Breast epithelium (tissue), 4 donors: ENCODE measurements at places on chromosomes 2 and 18. TPM values are rescaled to one million over a fixed set of nuclear protein-coding genes. Genes with fewer than 3 reads are reported as not detected.

DNA sequence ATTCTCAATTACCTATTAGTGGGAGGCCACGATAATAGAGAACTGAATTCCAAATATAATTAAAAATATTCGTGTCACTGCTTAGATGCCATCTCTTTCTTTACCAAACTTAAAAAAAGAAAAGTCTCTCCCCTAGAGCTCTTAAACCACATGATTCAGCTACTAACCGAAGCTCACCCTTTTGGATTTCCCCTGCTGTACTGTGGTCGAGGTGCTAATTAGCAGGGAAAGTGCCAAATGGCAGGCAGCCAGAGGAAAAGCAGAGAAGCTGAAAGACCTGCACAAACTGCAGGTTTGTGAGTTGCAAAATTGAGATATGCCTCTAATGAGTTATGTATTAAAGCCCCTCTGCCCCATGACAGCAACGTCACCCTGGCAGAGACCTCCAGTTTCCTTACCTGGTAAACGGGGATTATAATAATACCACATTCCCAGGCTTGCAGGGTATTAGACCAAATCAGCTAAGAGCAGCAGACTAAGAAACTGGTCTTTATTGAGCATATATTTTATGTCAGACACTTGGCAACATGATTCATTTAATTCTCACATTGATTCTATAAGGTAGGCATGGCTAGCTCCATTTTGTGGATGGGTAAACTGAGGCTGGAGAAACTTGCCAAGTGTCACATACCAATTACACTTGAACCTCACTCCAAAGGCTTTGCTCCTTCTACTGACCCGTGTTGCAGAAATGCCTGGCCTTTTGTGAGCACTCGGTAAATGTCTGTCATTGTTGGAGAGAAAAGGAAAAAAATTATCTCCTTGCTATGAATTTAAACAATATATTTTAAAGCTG, 259.7 kb downstream of the LPIN1 start:
- DNase-seq: no peak

- no peak for DNase-seq
Observed at GRCh38 chr2:41859615-41860514, 188.0 kb upstream of the PKDCC start.

GRCh38 chr2:30705711-30706533, 101.3 kb downstream of the CAPN13 start:
- no peak for DNase-seq

GRCh38 chr2:134206573-134206972, 47.3 kb upstream of the MGAT5 start:
- DNase-seq: no peak

DNA sequence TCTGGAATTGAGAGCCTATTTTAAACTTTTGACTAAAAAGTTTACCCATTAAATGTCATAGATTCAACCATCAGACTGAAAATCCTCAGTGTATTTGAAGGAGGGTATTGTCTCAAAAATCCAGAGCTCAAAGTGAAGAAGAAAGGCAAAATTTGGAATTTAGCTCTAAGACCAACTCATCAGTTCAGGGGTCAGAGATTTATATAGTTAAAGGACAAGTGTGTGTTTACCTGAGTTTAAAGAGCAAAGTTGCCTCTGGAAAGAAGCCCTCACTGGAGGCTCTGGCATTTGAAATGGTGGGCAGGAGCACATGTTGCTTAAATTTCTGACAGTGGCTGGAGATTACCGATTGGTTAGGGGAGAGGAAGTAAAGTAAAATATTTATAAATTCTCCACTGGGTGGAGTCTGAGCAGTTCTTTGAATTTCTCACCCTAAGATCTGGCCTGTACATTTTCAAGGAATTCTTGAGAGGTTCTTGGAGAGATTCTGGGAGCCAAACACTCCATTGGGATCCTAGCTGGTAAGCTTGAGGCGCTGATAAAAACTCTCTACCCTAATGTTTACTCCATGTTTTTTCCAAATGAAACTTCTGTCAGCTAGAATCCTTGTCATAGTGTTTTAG, at the start of gene KYNU:
TSS of gene KYNU (plus strand) at position 449 of the 623 bp plus-strand sequence. CDS start 7,704 bp downstream, outside the sequence.
- no peak for DNase-seq

- peak; percentile 84 for DNase-seq
Observed at GRCh38 chr2:237673130-237674001, 46.0 kb downstream of the LRRFIP1 start.

DNA sequence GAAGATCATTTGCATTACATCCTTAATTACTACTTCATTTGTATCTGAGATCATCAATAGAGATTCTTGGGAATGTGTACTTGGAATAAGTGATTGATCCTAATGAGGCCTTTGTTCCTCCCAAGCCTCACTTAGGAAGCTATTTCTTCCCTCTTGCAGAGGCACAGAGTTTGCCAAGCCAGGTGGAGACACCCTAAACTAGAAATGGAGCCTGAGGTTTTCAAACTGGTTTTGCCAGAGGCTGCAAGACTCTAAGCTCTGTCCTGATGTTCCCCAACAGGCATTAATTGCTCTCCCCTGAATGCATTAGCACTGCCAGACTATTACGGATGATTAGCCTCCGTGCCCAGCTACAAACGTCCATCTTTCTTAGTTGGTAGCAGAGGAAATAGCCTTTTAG, 125.2 kb upstream of the LGALSL start:
- DNase-seq: no peak

GRCh38 chr2:1136067-1136466, 185.4 kb downstream of the SNTG2 start:
- no peak for DNase-seq

DNA sequence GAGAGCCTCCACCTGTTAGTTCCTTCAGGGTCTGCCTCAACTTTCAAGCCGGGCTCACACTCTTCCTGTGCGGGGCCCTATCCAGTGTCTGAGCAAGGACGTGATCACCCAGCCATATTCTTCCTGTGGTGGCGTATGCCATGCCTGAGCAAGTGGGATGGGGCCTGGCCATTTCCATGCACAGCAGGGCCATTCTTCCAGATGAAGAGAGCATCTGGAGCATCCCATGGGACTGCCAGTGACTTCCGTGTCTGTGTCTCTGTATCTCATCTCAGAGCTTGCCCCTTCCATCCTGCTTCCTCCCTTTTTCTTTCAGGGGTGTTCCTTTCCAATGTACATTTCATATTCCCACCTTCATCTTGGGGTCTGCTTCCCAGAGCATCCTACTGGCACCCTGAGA, 20.2 kb downstream of the SCG2 start:
- DNase-seq: no peak

DNA sequence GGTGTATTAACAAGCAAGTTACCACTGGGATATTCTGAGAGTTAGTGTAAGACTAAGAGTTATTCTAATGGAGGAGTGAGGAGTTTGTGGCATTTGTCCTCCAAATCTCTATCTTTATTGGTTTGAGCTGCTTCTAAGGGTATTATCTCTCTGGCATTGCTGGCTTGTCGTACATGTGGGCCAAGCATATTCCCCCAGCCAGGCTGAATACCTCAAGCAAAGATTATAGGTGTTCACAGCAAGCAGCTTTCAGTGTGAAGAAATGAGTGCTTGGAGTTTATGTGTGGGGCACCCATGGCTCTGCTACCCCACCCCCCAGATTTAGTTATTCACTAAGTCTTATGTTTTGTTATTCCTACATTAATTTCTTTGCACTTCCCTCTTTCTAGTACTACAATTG, 193.6 kb upstream of the FANCL start:
- no peak for DNase-seq

The CYRIA gene
- total RNA-seq: 17.7 TPM

The UGT1A4 gene
- not detected for total RNA-seq

The KIAA2012 gene
- total RNA-seq: not detected

The ZNF521 gene
- 67.5 TPM for total RNA-seq

The TOGARAM2 gene
- 0.33 TPM for total RNA-seq
